ENCODE measurements at places on chromosomes 3 and 15. TPM values are rescaled to one million over a fixed set of nuclear protein-coding genes. Genes with fewer than 3 reads are reported as not detected.

The SERPINI2 gene
- total RNA-seq: 3.9 TPM

The CNTN6 gene
- 10.2 TPM for total RNA-seq

The NR2E3 gene
- total RNA-seq: 2.3 TPM

The DZIP3 gene
- total RNA-seq: 39.2 TPM

The PRICKLE2 gene
- 89.7 TPM for total RNA-seq

The GATA2 gene
- 19.2 TPM for total RNA-seq

The HTR3E gene
- not detected for total RNA-seq

The PLCD1 gene
- 14.6 TPM for total RNA-seq

DNA sequence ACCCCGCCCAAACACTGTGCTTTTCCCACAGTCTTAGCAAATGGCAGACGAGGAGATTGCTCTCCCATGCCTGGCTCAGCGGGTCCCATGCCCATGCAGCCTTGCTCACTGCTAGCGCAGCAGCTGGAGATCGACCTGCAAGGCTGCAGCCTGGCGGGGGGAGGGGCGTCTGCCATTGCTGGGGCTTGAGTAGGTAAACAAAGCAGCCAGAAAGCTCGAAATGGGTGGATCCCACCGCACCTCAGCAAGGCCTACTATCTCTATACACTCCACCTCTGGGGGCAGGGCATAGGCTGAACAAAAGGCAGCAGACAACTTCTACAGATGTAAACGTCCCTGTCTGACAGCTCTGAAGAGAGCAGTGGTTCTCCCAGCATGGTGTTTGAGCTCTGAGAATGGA, 27.2 kb upstream of the WDR5B start:
- DNase-seq: no peak

DNA sequence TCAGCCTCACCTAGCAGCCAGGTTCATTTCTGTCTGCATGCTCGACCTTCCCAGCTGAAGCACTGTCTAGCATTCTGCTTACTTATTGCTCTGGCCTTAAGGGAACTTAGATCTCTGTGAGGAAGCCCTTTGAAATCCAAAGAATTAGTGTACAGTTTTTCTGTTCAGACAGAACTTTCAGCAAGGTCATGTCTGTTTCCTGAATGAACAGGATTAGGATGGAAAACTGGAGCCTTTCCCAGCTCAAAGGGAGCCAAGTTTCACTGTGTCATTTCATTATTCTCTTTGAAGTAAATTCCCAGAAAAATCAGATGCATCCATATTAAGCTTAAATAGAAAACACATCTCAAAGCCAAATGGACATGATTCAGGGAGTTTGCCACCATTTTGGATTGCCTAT, 457.3 kb upstream of the KCNMB2 start:
- DNase-seq: no peak

DNA sequence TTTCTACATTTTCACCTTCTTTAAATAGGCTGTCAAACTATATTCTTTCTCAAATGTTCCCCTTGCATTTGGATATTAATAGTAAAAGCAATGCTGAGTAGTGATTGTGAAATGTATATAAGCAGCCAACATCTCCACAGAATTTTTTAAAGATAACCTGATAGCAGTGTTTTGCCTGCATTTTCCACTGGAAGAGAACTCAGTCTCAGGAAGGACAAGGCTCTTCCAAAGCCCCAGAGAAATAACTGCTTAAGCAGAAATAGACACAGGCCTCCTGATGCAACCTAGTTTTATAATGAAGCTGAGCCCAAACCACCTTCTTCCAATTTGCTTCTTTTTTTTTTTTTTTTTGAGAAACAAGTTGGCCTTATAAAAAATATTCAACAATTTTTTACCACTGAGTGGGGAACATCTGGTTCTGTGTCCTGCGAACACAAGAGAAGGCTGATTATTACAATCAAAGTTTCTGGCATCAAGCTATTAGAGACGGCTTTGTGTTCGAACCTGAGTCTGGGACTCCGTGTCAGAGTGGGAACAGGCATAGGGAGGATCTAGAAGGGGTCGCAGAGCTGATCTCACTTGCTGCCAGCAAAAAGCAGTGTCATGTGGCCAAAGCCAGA, 332.5 kb upstream of the TBL1XR1 start:
- no peak for DNase-seq

DNA sequence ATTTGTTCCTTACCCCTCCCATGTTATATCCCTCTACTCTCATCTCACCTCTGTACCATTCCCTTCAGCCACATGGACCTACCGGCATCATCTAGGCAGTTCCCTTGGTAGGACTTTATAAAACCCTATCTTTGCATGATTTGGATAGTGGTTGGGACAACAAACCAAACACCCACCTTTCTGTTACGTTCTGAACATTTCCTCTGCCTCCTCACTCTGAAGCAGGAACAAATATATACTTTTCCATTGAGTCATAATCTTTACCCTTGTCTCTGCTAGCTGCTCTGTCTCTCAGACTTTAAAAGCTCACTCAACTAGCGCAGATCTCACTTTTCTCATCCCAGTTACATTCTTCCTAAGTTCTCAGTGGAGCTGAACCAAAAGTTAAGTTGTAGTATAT, 17.8 kb downstream of the UBXN7 start:
- no peak for DNase-seq

DNA sequence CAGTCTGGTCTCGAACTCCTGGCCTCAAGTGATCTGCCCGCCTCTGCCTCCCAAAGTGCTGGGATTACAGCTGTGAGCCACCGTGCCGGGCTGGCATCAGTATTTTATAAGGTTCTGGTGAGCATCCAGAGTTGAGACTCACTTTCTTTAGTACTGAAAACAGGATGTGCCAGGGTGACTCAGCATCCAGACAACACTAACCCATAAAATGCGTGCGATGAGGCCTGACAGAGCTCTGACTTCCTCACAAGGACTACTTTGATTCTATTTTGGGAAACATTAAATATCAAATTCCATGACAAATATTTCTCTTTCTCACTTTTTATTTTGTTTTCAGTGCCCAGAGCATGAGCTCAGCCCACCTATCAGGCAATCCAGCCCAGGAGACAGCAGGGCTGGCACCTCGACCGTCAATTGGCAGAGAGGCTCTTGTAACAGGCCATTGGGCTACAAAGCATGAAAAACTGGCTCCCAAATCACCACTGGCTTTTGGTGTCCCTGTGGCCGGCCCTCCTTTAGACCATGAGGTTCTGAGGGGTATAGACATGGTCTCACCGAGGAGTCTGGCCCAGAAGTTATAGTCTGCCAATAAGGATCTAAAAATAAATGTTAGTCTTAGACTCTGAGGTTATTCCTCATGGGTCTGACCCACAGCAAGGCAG, 75.0 kb downstream of the FEM1B start:
- DNase-seq: no peak

GRCh38 chr15:40379853-40380252, 2.7 kb upstream of the KNSTRN start:
- DNase-seq: no peak

DNA sequence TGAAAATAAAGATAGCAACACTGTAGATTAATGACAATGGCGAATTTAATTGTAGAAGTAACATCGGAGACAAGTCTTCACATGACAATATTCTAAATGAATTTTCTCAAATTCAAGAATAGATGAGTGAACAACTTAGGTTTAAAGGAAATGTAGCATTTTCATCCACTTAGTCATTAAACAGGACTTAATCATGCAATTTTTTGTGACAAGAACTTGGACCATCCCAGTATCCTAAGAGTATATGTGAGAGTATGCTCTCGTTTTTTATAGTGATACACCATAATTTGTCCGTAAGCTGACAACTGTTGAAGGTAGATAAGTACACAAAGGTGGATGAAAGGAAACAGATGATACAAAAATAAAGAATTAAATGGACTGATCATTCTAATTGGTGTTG, 81.5 kb downstream of the DLG1 start:
- no peak for DNase-seq

- no peak for DNase-seq
Observed at GRCh38 chr3:196163666-196164493, 47.3 kb downstream of the ZDHHC19 start.

- no peak for DNase-seq
Observed at GRCh38 chr3:39541917-39542329, 74.4 kb downstream of the MOBP start.

GRCh38 chr3:78322780-78323179, 1282.9 kb downstream of the ROBO2 start:
- no peak for DNase-seq

- DNase-seq: no peak
Observed at GRCh38 chr15:65641768-65642475, 20.2 kb downstream of the SLC24A1 start.

DNA sequence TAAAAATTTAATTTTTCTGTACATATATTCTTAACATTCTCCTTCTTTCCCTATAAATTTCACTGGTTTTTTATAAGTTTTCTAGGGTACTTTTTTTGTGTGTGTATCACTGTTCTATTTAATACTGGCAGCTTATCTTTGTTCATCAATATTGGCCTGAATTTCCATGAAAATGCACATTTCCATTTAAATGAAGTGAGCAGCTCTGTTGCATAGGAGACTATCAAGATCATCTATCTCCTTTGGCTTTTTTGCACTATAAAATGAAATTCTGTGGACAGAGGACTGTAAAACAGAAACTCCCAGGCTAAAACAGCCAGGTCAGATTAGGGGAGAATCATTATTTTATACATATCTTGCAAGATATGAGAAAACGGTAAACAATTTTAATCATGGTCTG, 277.0 kb upstream of the ARL6 start:
- DNase-seq: no peak

- no peak for DNase-seq
Observed at GRCh38 chr3:194536871-194537637, 50.3 kb upstream of the ATP13A3 start.

GRCh38 chr3:31724651-31725050, 191.9 kb downstream of the STT3B start:
- DNase-seq: no peak

DNA sequence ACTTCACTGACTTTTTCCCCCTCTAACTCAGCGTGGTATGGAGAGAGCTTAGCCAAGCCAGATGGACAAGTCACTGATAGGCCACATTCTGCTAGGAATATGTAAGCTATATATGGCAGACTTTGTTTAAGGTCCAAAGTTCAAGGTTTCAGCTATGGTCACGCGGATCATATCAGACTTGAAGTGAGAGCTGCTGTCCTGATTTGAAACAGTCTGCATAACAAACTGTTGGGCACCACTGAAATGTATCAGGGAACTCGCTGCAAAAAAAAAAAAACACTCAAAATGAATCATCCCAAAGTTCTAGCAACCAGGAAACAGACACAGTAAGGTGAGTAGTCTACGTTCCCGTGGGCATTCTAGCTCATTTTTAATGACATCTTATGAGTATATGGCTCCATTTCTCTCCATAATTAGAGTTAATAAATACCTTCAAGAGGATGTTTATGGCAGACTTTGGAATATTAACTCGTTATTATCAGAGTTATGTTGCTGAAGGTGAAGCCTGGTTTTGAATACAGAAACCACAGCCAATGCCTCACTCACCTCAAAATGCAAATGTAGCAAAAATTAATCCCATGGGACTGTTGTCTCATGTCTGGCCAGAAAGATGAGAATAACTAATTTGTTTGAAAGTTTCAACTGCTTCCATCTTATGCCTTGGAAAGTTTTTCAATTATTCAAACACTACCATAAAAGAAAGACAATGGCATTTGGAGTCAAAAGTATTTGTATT, 12.3 kb downstream of the DPH3 start:
- DNase-seq: no peak

GRCh38 chr3:11757929-11758328, 88.8 kb downstream of the TAMM41 start:
- no peak for DNase-seq

- DNase-seq: no peak
Observed at GRCh38 chr15:100314809-100315400, 26.9 kb downstream of the ADAMTS17 start.

- no peak for DNase-seq
Observed at GRCh38 chr3:7407107-7407506, 546.2 kb downstream of the GRM7 start.

DNA sequence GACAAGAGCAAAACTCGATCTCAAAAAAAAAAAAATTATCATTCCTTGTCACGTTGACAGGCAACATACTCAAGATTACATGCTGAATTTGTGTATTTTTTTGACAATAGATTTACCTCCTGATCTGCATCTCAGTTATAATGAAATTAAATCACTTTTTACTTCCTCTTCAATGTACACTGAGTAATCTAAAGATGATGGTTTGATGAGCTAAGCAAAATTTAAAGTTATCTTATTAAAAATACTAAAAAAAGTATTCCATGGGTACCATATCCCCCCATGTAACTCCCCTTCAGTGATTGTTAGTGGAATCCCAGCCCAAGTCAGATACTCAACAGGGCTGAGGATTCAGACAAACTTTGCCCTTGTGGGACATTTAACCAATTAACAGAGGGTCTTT, 463.2 kb downstream of the OCA2 start:
- no peak for DNase-seq

DNA sequence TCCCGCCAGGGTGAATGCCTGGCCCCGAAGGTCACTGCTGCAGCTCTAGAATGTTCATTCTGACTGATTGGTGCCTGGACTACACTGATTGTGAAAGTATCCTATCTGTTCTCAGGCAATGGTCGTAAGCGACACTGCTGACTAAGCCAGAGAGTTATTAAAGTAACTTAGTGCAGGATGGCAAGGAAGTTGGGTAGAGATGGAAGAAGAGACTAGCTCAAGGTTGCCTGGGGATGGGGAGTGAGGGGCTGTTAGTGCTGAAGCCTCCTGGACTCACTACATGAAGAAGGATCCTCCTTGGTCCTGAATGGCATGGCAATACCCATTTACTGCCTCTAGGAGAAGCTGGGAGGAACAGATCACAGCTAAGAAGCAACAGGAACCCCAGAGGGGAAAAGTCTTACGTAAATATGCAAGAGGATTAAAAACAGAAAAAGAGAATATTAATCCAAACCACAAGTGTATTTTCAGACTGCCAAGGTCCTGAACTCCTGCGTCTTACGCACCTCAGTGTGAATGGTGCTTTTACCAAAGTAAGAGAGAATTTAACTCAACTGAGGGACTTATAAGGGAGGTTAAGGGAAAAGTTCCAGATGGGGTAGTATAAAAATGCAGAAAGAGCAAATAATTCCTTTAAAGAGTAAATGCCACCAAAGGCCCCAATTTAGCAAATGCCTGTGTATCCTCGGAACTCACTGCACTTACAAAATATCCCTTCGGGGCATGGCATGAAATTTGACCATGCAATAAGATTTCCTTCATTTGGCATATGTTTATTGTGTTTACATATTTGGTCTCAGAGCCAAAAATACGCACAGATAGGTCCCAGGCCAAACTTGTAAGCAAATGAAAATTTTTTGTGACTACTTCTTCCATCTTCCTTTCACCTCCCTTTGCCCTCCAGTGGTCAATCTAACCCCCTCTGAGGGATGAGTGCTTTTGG, 64.0 kb upstream of the DGKG start:
- DNase-seq: no peak

DNA sequence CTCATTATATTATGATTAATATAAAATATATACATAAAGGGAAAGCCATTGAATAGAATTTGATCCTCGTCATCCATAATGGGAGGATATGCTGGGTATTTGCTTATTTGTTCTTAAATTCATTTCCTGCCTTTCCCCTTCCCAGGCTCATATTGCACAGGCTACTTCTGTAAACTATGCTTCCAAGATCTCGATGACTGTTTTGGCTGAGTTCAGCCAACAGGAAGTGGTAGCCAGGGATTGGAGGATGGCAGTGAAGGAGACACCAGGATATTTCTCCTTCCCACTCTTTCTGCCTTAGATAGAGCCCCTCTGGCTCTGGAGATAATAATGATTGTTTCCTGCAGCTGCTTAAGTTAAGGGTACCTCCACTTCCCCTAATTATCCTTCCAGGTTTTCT, 44.3 kb upstream of the DYNC1LI1 start:
- no peak for DNase-seq

GRCh38 chr15:39242345-39242744, 338.5 kb upstream of the THBS1 start:
- DNase-seq: no peak
